GM13976 (cell line): ENCODE measurements at places on chromosomes 5 and 9.

- no peak for DNase-seq
Observed at GRCh38 chr5:127425868-127426267, 91.6 kb upstream of the PRRC1 start.

- DNase-seq, result no peak
Observed at GRCh38 chr5:9570876-9571275, 25.0 kb upstream of the SEMA5A start.

GRCh38 chr9:78821126-78821822 is 524.3 kb downstream of the PSAT1 start:
- DNase-seq, result peak; percentile 47

GRCh38 chr5:116858705-116859333 is 284.2 kb upstream of the SEMA6A start:
- no peak for DNase-seq

- DNase-seq, result no peak
Observed at GRCh38 chr5:169169783-169170182, 131.2 kb downstream of the SLIT3 start.

GRCh38 chr5:14258840-14259239 is 115.7 kb downstream of the TRIO start:
- peak; percentile 45 for DNase-seq

GRCh38 chr5:55538661-55539060 is 3.9 kb upstream of the PLPP1 start:
- peak; percentile 63 for DNase-seq

GRCh38 chr5:69271376-69271775 is 36.7 kb downstream of the CDK7 start:
- DNase-seq, result no peak

GRCh38 chr5:121500310-121500709 is 351.4 kb upstream of the FTMT start:
- DNase-seq, result no peak

- no peak for DNase-seq
Observed at GRCh38 chr5:58241389-58241788, 218.5 kb downstream of the PLK2 start.

GRCh38 chr9:21729648-21730047 is 72.8 kb upstream of the MTAP start:
- DNase-seq, result no peak

- DNase-seq, result no peak
Observed at GRCh38 chr5:51832934-51833470, 449.8 kb downstream of the ISL1 start.

GRCh38 chr9:131503626-131504465 is 1.1 kb downstream of the POMT1 start:
- DNase-seq, result peak; percentile 77

- no peak for DNase-seq
Observed at GRCh38 chr9:99253134-99253533, 31.1 kb downstream of the SEC61B start.

- no peak for DNase-seq
Observed at GRCh38 chr5:78675956-78676730, 27.6 kb upstream of the LHFPL2 start.

GRCh38 chr9:137439158-137439714 is 1.9 kb downstream of the ENTPD8 start:
- DNase-seq, result no peak

GRCh38 chr9:112334432-112334841 is 1.0 kb upstream of the PTBP3 start:
- peak; percentile 41 for DNase-seq

DNA sequence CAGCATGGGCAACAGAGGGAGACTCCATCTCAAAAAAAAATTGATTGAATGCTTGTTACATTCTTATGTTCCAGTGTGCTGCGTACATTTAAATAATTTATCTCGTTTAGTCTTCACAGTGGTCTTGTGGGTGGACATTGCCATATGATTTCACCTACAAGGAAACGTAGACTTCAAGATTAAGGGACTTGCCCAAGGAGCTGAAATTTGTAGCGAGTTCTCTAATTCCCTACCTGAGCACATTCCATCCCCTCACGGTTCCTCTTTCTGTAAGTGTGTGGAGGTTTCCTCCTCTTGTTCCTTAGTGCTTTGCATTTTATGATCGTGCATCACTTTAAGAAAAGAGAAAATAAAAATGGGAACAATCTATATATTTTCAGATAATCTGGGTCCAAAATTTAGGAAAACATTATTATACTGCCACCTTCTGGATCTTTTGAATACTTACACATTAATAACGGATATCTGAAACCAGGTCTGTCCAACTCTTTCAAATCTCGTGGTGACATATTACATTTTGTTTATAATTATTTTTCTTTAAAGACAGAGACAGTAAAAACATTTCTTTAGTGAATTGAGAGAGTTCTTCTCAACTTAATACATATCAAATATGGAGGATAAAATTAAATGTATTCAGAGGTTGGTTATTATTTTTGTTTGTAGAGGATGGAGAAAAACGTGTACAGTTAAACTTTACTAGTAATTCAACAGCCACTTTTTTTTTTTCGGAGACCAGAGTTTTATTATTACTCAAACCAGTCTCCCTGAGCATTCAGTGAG is 29.9 kb upstream of the C7 start:
- peak; percentile 38 for DNase-seq

DNA sequence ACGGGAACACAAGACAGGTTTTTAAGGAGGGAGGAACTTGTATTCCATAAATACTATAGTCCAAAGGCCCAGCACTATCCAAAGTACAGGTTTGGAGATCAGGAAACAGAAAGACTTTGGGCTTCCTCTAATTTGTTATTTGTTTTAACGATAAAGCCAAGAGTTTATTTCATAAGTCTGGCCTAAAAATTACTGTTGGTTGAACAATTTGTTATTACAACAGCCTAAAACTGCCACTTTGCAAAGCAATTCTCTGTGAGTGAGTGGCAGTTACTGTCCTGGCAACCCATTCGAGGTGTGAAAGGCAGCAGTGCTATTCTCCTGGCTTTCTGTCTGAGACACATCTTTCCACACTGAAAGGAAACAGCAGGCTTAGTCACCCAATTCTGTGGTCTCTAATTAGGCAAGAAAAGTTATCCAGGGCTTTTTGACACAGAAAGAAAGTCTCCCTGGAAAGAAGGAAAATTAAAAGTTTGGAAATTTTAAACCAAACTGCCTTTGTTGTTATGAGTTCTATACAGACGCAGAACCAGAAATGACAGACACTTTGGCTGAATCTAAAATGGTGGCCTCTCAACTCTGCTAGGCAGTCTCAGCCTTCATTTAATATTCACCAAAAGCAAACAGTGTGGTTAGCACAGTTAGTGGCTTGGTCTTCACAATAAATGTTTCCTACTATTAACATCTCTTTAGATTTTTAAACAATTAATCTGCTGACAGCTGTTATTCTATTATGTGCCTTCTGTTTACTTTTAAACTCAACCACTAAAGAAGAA is 33.9 kb downstream of the PSMB7 start:
- no peak for DNase-seq

DNA sequence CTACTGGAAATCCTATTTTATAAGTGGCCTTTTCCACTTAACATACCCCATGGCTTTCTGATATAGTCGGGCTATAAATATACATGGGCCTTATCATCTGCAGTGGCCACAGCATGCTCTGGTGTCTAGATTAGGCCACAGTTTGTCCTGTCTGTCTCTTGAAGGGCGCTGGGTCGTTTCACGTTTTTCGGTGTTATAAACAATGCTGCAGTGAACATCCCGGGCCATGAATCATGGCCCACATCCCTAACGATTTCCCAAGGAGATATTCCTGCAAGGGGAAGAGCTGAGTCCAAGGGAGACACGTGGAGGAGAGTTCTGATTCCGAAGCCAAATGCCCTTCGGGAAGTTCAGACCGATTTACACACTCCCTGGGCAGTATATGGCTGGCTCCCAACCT is 8.4 kb downstream of the PLPP7 start:
- no peak for DNase-seq
